ENCODE measurements at places on chromosomes 3 and 15.

DNA sequence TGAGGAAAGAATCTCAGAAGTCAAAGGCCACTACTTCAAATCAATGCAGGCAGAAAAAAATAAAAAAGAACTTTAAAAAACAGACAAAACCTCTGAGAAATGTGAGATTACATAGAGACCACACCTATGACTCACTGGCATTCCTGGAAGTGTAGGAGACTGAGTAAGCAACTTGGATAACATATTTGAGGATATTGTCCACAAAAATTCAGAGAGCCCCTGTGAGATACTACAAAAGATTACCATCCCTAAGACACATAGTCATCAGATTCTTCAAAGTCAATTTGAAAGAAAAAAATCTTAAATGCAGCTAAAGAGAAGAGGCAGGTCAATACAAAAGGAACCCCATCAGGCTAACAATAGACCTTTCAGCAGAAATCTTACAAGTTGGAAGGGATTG is 887.3 kb downstream of the NTRK3 start:
- DNase-seq: no peak

GRCh38 chr3:46714728-46715506 is 2.8 kb downstream of the PRSS50 start:
- no peak for DNase-seq

GRCh38 chr3:188772886-188773285 is 398.9 kb upstream of the TPRG1 start:
- no peak for DNase-seq

DNA sequence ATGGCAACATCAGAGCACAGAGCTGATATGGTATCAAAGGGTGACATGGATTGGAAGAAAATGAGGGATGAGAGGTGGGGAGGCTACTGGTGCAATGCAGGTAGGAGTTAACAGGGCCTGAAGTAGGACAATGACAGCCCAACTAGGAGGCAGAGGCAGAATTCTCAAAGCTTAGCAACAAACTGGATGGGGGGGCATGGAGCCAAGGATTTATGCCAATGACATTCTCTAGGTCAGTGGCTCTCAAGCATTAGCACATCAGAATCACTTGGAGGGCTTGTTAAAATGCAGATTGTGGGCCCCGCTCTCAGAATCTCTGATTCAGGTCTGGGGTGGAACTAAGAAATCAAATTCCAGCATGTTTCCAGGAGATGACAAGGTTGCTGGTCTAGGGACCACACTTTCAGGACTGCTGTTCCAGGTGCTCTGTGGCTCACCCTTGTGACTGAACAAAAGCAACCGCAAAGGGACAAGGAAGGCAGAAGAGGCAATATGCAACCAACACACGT is 98.0 kb upstream of the TNIK start:
- DNase-seq: no peak

DNA sequence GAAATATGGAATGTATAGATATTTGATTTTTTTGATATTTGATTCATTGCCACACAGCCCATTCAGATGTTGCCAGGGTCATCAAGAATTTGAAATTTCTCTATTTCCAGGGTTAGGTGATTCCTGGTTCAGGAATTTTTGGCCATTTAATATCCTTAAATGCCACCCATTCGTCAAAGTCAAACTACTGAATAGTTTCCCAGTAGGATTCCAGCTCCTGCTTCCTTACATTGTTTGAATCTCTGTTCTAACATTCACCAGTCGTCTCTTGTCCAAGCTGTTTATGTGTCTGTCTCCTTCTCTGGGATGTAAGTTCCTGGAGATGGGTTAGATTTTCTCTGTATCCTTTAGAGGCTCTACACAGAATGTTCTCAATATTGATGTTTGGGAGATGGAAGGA is 124.9 kb upstream of the TLE3 start:
- no peak for DNase-seq

DNA sequence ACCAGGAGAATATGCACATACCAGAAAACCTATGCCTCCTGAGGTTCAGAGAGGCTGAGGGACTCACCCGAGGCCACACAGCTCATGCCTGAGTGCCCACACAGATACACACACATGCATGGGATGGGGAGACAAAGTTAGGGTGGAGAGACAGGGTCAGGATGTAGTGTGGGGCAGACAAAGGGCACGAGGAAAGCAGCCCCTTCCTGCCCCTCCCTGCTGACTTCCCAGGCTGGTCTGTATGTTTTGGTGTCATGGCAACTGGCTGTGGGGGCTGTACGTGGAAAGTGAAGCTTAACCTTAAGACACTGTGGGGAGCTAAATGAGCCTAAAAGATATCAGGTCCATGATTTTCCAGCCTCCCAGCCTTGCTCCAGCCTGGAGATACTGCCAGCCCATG is 57.8 kb downstream of the EPHB3 start:
- no peak for DNase-seq

- no peak for DNase-seq
Observed at GRCh38 chr3:49161808-49162530, 4.2 kb downstream of the CCDC71 start.

- no peak for DNase-seq
Observed at GRCh38 chr15:58386641-58387040, 45.1 kb upstream of the LIPC start.

DNA sequence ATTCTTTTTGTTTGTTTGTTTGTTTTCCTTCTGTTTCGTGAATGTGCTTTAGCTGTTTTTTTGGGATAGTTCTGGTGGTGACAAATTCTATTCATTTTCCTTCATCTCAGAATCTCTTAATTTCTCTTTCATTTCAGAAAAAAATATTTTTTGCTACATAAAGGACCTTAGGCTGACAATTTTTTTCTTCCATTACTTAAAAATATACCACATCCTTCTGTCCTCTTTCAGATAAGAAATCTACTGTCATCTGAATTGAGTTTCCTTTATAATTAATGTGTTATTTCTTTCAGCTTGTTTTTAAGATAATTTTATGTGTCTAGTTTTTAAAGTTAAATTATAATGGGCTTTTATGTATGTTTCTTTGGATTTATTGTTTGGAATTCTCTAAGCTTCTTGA is 47.6 kb downstream of the IL16 start:
- DNase-seq: no peak

DNA sequence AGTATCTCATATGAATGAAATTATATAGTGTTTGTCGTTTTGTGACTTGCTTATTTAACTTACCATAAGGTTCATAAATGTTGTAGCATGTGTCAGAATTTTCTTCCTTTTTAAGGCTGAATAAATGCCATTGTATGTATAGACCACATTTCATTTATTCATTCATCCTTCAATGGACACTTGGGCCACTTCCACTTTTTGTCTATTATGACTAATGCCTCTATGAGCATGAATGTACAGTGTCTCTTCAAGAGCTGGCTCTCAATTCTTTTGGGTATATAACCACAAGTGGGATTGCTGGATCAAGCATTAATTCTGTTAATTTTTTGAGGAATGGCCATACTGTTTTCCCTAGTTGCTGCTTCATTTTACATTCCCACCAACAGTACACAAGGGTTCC is 156.1 kb downstream of the VPS8 start:
- no peak for DNase-seq

GRCh38 chr3:71951361-71951760 is 166.4 kb upstream of the PROK2 start:
- DNase-seq: no peak

DNA sequence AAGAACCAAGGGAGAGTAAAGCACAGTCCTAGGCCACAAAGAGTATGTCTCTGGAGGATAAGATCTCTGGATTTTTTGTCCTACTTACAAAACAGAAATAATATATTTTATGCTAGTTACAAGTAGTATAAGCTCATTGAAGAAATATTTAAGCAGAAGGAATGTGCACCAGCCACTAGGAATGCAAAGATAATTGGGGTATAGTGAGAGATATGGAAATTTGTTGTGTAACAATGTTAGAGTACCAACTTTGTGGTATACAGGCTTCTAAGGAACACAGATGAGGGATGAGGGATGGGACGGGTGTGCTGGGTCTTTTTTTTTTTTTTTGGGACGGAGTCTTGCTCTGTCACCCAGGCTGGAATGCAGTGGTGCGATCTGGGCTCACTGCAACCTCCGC is 26.5 kb downstream of the AKAP13 start:
- no peak for DNase-seq

DNA sequence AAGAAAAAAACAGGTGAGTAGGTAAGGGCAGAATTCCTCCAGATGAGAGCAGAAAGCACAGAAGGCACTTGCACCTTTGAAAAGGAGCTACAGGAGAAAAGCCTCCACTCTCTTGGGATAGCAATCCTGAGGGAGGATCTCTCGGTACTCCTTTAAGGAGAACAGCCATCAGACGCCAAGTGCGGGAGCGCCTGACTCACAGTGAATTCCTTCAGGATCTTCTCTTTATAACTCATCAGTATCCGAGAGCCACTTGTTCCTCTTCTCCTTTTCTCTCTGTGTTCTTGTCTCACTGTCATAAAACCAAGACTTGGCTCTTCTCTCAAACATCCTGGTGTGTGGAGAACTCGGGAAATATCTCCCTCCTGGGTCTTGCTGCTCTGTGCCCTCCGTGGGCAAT is 10.1 kb upstream of the GOLGA8J start:
- DNase-seq: no peak

- DNase-seq: no peak
Observed at GRCh38 chr3:153260681-153261080, 98.7 kb downstream of the RAP2B start.

Measured in stimulated activated CD4-positive, alpha-beta T cell treated with anti-CD3 and anti-CD28 coated beads, Interleukin-12 subunit alpha, Interleukin-12 subunit beta, amount 100 ng/mL, for 48 hours (primary cell).